Activated T-helper 17 cell treated with anti-CD3 and anti-CD28 coated beads, Interleukin-2, amount 50 U/mL, for 72 hours (primary cell): ENCODE measurements at places on chromosomes 1 and 21. TPM values are rescaled to one million over a fixed set of nuclear protein-coding genes. Genes with fewer than 3 reads are reported as not detected.

DNA sequence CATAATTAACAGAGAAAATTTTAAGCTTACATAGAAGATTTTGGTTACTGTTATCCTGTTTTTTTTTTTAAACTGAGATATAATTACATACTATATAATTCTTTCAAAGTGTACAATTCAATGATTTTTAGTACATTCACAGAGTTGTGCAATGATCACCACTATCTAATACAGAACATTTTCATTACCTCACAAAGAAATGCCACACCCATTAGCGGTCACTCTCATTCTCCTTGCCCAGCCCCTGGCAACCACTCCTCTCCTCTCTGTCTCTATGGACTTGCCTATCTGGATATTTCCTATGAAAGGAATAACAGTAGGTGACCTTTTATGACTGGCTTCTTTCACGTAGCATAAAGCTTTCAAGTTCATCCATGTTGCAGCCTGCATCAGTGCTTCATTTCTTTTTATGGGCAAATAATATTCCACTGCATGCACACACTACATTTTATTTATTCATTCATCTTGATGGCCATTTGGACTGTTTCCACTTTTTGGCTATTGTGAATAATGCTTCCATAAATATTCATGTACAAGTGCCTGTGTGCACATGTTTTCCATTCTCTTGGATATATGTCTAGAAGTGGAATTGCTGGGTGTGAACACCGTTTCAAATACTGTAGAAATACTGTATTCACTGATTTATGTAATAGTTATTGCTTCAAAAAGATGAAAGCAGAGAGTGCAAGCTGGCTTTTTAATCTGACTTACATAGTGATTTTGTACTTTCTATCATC lies 26.5 kb downstream of the TAF5L start:
- no peak for ATAC-seq

DNA sequence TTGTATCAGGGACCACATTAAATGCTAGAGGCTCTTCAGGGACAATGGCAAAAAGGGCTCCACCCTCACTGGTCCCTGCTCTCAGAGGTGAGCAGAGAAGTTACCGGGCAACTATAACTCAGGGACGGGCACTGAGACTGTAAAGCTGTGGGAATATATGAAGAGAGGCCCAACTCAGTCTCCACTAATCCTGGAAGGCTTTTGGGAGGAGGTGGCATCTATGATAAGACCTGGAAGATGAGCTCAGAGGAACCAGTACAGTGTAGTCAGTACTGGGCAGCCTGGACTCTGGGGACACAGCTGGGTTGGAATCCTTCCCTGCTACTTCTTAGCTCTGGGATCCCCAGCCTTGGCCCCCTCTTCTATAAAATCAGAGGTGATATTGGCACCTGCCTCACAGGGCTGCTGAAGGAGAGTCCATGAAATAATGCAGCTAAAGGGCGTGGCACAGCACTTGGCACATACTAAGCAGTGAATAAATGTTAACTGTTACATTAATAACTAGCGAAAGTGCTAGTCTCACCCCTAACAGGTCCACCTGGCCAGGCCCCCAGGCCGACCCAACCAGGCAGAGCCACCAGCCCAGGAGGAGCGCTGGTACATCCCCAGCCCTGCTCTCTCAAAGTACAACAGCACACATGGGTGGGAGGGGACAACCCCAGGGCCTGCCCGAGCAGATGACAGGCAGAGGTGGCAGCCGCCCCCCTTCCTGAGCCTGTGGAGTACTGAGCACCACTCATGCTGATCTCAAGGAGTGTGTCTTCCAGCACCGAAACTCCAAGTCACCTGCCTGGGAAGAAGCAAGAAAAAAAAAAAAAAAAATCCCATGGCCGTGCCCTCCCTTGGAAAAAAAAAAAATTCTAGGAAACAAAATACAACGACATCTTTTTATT lies 62.7 kb downstream of the CASZ1 start:
- ATAC-seq, result peak; percentile 97

- peak; percentile 50 for ATAC-seq
Measured at GRCh38 chr1:11320153-11320936, 47.3 kb downstream of the UBIAD1 start.

DNA sequence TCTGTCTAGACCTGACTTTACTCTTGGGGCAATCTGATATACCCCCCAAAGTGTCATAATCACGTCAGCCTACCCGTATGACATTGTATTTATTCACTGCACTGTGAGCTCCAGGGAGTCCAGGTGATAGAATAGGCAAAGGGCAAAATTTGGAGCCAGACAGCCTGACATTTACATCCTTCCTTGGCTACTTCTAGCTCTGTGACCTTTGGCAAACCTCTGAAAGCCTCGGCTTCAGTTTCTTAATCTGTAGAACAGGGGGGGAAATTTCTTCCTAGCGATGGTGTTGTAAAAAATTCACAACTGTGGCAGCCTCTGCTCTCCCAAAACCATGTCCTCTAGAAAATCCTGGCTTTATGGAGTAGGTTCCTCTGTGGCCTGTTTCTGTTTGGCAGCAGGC lies 240.9 kb downstream of the KIF26B start:
- ATAC-seq, result no peak

GRCh38 chr1:21616372-21616771 lies 52.8 kb downstream of the RAP1GAP start:
- ATAC-seq, result no peak

GRCh38 chr1:155207806-155208540 lies at the start of gene THBS3:
TSS of gene THBS3 (minus strand) at chr1:155207897. CDS start at chr1:155207876, 21 bp downstream.
- no peak for ATAC-seq

DNA sequence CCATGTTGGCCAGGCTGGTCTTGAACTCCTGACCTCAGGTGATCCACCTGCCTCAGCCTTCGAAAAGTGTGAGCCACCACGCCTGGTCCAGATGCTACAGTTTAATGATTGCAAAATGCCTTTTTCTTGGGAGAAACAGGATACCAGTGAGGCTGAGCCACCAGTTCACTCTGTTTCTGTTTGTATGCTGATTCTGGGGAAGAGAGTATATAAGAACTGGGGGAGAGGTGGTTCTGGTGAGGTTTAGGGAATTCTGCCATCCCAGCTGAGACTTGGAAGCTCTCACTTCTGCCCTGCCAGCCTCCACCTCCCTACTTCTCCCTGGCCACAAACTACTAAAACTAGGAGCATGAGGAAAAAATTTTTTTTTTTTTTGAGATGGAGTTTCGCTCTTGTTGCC lies 8.1 kb upstream of the PMF1 start:
- no peak for ATAC-seq

DNA sequence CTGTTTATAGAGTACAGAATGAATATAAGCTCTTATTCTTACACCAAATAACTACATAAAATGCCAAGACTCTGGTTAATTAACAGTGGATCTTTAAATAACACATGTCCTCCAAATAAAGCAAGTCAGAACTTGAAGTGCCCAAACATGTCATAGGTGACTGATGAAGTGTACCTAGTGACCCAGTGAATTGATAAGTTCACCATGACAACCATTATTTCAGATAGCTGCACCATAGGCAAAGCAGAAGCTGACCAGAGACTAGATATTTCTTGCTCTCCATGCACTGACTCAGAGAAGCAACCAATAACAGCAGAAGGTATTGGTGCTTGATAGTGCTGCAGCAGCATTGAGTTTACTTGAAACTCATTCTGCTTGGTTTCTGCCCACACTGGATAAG lies 192.1 kb downstream of the DUSP10 start:
- ATAC-seq, result no peak

Gene MIS18A
- 15.3 TPM for total RNA-seq

Gene C1orf53
- 0.50 TPM for total RNA-seq

Gene ALX3
- total RNA-seq, result not detected

Gene TMEM234
- 11.4 TPM for total RNA-seq

Gene AMY1C
- not detected for total RNA-seq
